ENCODE measurements at places on chromosomes 6 and 20. TPM values are rescaled to one million over a fixed set of nuclear protein-coding genes. Genes with fewer than 3 reads are reported as not detected.

Gene SIRPA
- total RNA-seq = 35.5 TPM

GRCh38 chr20:9744551-9744950 is 94.3 kb downstream of the PAK5 start:
- no peaks in the 10 kb centered on the region for H3K4me1 ChIP-seq
- no peaks in the 10 kb centered on the region for H3K27me3 ChIP-seq
- H3K27ac ChIP-seq = no peak overlapping the region
- no peaks in the 10 kb centered on the region for H3K36me3 ChIP-seq

DNA sequence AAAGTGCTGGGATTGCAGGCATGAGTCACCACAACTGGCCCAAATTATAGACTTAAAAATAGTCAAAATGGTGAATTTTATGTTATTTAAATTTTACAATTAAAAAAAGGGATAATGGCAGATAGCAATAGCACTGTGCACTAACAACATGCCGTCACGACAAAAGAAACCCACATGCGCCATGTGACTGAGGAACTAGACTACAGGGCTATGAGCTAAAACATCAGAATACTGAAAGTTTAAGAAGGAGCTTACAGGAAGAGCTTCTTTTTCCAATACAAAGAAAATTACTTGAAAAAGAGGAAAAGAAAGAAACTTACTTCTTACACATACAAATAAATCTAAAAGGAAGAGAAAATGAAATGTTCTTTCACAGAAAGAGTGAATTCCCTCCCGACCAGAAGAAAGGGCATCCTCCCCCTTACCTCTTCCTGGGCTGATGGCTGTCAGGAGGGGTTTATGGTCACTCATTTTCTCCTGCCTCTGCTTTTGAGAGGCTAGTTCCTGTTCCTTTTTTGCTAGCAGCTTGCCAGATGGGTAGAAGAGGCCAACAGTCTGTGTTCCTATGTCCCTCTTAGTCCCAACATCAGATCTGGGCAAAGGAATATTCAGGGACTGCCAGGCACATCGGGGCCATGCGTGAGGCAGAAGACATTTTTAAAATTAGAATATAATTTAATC is 54.5 kb downstream of the DZANK1 start:
- no peak overlapping the region for H3K4me3 ChIP-seq
- no peaks in the 10 kb centered on the region for H3K27me3 ChIP-seq
- no peaks in the 10 kb centered on the region for H3K4me1 ChIP-seq
- no peak overlapping the region for H3K27ac ChIP-seq

DNA sequence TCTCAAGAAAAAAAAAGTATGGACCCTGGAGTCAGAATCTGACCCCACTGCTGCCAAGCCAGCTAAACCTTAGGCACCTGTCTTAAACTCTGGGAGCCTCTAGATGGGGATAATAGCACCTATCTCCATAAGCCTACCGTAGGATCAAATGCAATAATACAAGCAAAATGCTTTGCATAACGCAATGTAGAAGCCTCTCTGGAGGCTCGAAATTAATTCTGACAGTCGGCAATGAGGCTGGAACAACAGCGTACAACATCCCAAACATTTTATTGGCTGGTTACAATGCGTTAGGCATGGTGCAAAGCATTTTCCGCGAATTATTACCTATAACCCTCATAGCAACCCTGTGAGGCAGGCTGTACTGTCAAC is 521 bp downstream of the CDK5RAP1 start:
- peak overlapping the region; percentile 84 for H3K4me3 ChIP-seq
- H3K27ac ChIP-seq = peak overlapping the region; percentile 29
- H3K36me3 ChIP-seq = no peaks in the 10 kb centered on the region

Gene MOXD1
- total RNA-seq = 3.5 TPM

- H3K27me3 ChIP-seq = no peaks in the 10 kb centered on the region
- peak overlapping the region; percentile 29 for H3K27ac ChIP-seq
- H3K4me1 ChIP-seq = peaks cover 17% of the 10 kb centered on the region
- no peak overlapping the region for H3K4me3 ChIP-seq
- peak; percentile 90 for DNase-seq
Measured at GRCh38 chr6:20827798-20828197, 293.5 kb downstream of the CDKAL1 start.

DNA sequence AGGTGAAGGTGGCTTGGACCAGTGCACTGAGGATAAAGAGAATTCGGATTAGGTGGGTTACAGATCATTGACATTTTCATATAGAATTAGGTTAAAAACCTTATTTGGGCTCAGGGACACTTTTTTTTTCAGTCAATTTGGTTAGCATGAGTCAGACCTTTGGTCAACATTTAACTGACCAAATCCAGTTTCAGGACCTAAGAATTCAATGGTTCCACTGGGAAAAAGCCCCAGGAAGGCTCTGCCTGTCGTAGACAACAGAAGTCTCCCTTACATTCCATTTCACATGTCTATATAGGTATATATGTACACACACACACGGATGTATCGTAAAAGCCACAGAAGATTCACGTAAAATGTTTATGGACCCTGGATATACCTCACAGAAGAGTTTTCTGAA is 184.2 kb upstream of the RREB1 start:
- H3K4me3 ChIP-seq = no peak overlapping the region
- no peaks in the 10 kb centered on the region for H3K27me3 ChIP-seq
- H3K36me3 ChIP-seq = no peaks in the 10 kb centered on the region
- no peaks in the 10 kb centered on the region for H3K4me1 ChIP-seq
- no peak for DNase-seq

DNA sequence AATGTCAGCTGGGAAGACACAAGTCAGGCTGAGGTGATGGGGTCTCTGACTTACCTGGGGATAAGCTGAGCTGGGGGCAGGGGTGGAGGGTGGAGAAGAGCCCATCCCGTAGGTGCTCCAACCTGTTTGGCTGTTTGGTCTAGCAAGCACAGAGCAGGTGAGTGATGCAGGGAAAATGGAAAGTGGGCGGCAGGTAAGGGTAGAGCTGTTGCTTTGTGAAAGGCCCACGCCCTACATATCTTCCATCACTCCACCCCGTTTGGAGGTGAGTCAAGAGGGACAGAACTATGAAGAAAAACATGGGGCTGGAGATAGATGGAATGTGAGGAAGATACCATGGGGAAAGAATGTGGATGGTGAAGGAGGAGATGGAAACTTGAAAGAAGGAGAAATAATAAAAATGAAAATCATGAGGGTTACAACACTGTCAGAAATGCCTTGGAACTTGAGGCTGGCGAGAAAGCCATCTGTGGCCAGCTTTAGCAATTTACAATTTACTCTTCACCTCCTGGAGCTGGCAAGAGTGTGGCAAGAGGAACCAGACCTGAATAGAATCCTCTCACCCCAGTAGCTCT is 1.3 kb downstream of the LY6G6C start:
- H3K27me3 ChIP-seq = no peaks in the 10 kb centered on the region
- no peaks in the 10 kb centered on the region for H3K4me1 ChIP-seq
- no peak overlapping the region for H3K4me3 ChIP-seq
- no peak overlapping the region for H3K27ac ChIP-seq
- no peaks in the 10 kb centered on the region for H3K36me3 ChIP-seq

GRCh38 chr20:21191839-21192238 is 66.0 kb downstream of the KIZ start:
- H3K27ac ChIP-seq = no peak overlapping the region
- no peak for DNase-seq
- H3K36me3 ChIP-seq = no peaks in the 10 kb centered on the region
- no peaks in the 10 kb centered on the region for H3K4me1 ChIP-seq
- no peak overlapping the region for H3K4me3 ChIP-seq

DNA sequence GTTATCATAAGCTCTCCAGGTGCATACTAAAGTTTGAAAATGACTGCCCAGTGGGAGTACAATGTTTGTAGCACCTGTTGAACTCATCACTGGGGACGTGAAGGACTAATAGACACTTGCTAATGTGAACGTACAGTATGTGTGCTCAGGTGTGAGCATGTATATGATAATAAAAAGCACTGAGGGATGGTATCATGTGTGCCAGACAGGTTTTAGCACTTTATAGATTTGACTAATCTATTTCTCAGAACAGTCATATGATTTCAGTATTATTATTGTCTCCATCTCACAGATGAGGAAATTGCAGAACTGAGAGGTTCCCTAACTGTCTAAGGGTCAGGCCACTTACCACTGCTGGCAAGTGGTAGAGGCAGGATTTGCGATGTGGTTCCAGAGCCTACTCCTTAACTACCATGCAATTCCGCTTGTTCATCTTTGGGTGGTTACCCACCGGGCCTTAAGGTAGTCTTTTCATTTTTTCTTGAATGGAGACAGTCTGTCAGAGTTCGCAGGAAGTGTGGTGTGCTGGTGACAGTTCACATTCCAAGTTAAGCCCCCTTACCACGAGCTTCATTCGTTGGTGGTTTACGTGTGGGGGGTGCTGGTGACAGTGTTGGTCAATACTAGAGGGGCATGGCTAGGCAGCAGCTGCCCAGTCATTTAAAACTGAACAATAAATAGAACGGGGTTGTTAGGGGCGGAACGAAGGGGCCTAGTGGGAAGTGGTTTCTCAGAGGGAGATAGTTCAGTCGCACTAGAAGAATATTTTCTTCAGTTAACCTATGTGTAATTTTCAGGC is 46.8 kb downstream of the RREB1 start:
- H3K27me3 ChIP-seq = no peaks in the 10 kb centered on the region
- no peak for DNase-seq

Gene NT5DC1
- 26.7 TPM for total RNA-seq

- H3K4me3 ChIP-seq = no peak overlapping the region
- no peak for DNase-seq
- no peaks in the 10 kb centered on the region for H3K4me1 ChIP-seq
- no peak overlapping the region for H3K27ac ChIP-seq
Measured at GRCh38 chr20:22579119-22579427, 5.3 kb downstream of the FOXA2 start.

DNA sequence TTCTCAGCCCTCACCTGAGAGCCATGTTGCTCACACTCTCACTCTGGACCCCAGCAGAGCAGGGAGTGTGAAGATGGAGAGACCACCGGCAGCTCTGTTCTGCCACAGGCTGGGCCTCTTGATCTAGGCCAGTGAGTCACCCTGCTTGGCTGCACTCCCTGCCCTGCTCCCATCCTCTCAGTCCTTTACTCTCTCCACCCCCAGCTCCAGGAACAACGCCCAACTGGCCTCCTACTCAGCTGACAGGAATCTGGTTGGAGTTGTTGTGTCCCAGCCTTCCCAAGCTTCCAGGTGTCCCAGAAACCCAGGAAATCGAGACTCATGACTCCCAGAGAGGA is at the start of gene PSORS1C1:
Gene PSORS1C1, plus strand, starts transcription at position 260 of the 338 bp plus-strand sequence. CDS start 14,833 bp downstream, outside the sequence.
- peak within 1 kb of the TSS; percentile 85 for H3K27ac ChIP-seq
- peaks cover 24% of the 10 kb centered on the region for H3K4me1 ChIP-seq
- no peaks in the 10 kb centered on the region for H3K36me3 ChIP-seq
- peak within 1 kb of the TSS; percentile 55 for H3K4me3 ChIP-seq
- peak; percentile 95 for DNase-seq

Gene SIRPG
- not detected for total RNA-seq

GRCh38 chr6:112620812-112621569 is 273.9 kb downstream of the RFPL4B start:
- H3K4me1 ChIP-seq = no peaks in the 10 kb centered on the region
- no peak overlapping the region for H3K4me3 ChIP-seq
- DNase-seq = peak; percentile 67

DNA sequence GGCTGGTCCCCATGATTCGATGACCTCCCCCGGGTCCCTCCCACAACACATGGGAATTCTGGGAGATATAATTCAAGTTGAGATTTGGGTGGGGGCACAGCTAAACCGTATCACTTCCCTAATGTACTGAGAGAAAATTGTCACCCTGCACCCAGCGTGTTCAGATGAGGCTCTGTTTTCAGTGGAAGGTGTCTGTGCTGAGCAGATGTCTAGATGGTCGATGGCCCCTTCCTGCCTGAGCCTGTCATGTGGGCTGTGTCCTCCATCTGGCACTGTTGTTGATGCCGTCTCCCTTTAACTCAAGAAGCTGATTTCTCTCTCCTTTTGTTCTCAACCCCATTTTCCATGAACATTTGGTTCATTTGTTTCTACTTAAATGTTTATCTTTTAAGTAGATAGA is 37.0 kb downstream of the TMEM181 start:
- H3K4me1 ChIP-seq = no peaks in the 10 kb centered on the region
- H3K4me3 ChIP-seq = no peak overlapping the region
- H3K27me3 ChIP-seq = no peaks in the 10 kb centered on the region
- peaks cover 16% of the 10 kb centered on the region for H3K36me3 ChIP-seq
- no peak for DNase-seq

Gene ANGPT4
- total RNA-seq = 0.12 TPM

DNA sequence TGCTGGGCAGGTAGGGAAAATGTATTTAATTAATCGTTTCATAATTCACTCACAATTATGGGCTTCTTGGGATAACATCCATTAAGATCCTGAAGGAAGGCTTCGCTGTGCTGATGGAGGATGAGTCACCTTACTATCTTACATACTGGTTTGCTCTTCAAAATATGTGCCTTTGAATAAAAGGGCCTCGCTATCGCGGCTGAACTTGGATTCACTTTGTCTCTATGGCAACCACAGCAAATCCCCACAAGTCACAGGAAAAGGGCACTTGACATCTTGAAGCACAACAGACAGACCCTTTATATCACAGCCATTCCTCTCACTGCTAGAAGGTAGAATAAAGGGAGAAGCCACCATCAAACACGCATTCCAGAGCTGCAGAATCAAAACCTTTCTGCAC is 141.3 kb upstream of the MYLIP start:
- H3K27ac ChIP-seq = no peak overlapping the region
- H3K27me3 ChIP-seq = no peaks in the 10 kb centered on the region
- peak; percentile 29 for DNase-seq
- H3K36me3 ChIP-seq = no peaks in the 10 kb centered on the region

DNA sequence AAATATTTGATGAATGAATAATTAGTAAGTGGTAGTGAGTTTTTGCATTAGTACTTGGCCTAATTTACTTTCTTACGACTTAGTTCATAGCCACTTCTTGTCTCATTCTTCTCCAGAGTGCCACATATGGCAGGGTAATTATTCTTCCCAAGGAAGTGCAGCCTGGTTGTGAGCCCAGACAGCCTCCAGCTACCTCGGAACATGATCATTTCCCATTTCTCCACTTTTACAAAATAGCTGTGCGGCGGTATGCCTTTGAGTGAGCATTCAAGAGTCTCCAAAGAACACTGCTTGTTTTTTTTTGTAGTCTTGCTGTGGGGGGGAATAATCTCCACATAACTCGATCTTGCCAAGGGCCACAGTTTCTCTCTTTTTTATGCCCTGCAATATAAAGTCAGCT is 765.0 kb downstream of the HDGFL1 start:
- no peaks in the 10 kb centered on the region for H3K36me3 ChIP-seq
- no peaks in the 10 kb centered on the region for H3K4me1 ChIP-seq
- H3K27ac ChIP-seq = no peak overlapping the region
- DNase-seq = no peak
- H3K27me3 ChIP-seq = no peaks in the 10 kb centered on the region

Gene PROCR
- total RNA-seq = 39.5 TPM

DNA sequence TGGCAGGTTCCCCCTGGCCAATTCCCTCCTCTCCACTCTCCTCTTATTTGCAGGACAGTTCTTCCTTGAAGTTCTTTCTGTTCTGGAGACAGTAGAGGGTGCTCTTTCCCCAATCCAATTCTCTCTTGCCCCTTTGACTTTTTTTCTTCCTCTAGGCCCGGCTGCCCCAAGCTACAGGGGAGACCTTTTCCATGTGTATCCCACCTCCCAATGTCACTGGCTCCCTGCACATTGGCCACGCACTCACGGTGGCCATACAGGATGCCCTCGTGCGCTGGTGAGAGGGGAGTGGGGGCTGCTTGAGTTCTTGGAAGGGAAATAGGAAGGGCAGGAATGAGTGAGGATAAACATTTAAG is 1.5 kb downstream of the VARS2 start:
- H3K36me3 ChIP-seq = peaks cover 19% of the 10 kb centered on the region
- H3K4me1 ChIP-seq = peaks cover 11% of the 10 kb centered on the region
- peak; percentile 40 for DNase-seq
- H3K27me3 ChIP-seq = no peaks in the 10 kb centered on the region
- H3K27ac ChIP-seq = no peak overlapping the region

GRCh38 chr6:151326116-151326825 is 65.1 kb downstream of the ZBTB2 start:
- H3K4me3 ChIP-seq = peak overlapping the region; percentile 83
- no peak for DNase-seq
- peaks cover 27% of the 10 kb centered on the region for H3K4me1 ChIP-seq
- H3K36me3 ChIP-seq = no peaks in the 10 kb centered on the region

All from astrocyte (in vitro differentiated cells and primary cell).